CD4-positive, CD25-positive, alpha-beta regulatory T cell (primary cell): ENCODE measurements at places on chromosomes 16 and 17. TPM values are rescaled to one million over a fixed set of nuclear protein-coding genes. Genes with fewer than 3 reads are reported as not detected.

USP43 gene
- not detected for total RNA-seq

GSG1L gene
- not detected for total RNA-seq

UQCRC2 gene
- total RNA-seq: 217 TPM

ITGB3 gene
- 18.4 TPM for total RNA-seq

HOXB6 gene
- total RNA-seq: not detected

TNK1 gene
- total RNA-seq: 4.8 TPM

CTCF gene
- 63.6 TPM for total RNA-seq

CTF1 gene
- 0.30 TPM for total RNA-seq

ABCA6 gene
- total RNA-seq: 0.15 TPM

CCL1 gene
- not detected for total RNA-seq

EME1 gene
- 0.81 TPM for total RNA-seq

HYDIN gene
- not detected for total RNA-seq

TMEM238L gene
- not detected for total RNA-seq

OSGIN1 gene
- 0.72 TPM for total RNA-seq
